WTC11 (cell line): ENCODE measurements at places on chromosomes 5 and 9. TPM values are rescaled to one million over a fixed set of nuclear protein-coding genes. Genes with fewer than 3 reads are reported as not detected.
A peak's percentile ranks its signal among the peaks of the same experiment; 100 is the strongest.

DNA sequence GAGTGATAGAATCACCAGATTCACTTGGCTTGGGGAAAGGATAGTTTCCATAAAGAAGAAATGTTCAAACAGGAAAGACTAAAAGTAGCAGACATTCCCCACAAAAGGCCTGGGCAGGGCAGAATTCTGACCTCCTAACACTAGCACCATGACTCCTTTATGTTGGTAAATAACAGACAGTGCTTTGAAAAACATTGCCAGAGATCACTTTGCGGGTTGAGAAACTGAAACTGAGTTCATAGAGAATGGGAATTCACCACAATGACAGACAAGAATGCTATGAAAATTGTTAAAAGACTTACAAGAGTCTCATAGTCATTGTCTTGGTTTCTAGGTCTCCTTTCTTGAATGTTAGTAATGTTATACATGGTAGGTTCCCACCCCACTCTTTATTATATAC is 172.5 kb upstream of the GLRA1 start:
- H3K27ac ChIP-seq: no peak overlapping the region
- H3K36me3 ChIP-seq: no peaks in the 10 kb centered on the region
- H3K4me3 ChIP-seq: no peak overlapping the region
- no peak for DNase-seq

- no peaks in the 10 kb centered on the region for H3K27me3 ChIP-seq
- H3K4me1 ChIP-seq: peaks cover 28% of the 10 kb centered on the region
- DNase-seq: no peak
- no peaks in the 10 kb centered on the region for H3K36me3 ChIP-seq
- no peak overlapping the region for H3K4me3 ChIP-seq
- no peak overlapping the region for H3K27ac ChIP-seq
Measured at GRCh38 chr5:10581867-10582511, 18.1 kb downstream of the ANKRD33B start.

DNA sequence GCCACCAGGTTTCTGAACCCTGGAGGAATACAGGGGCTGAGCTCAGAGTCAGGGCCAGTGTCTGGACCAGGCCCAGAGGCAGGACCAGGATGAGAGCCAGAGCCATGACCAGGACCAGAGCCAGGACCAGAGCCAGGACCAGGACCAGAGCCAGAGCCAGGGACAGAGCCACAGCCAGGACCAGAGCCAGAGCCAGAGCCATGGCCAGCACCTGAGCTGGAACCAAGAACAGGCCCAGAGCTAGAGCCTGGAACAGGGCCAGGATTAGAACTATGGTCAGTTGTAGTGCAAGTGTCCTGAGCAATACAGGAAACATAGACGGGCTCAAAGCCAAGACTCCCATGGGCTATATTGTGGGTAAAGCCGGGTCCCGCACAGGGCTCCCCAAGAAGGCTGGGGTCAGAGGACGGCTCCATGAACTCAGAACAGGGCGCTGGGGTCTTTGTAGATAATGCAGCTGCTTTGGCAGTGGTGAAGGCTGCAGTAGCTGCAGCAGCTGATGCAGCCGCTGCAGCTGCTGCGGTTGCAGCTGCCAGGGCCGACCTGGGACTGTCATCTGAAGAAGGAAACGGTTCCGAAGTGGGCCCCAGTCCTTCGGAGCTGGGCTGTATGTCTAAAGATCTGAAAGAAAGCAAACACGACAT is 559 bp downstream of the SPAG8 start:
- no peak overlapping the region for H3K27ac ChIP-seq
- peaks cover 27% of the 10 kb centered on the region for H3K4me1 ChIP-seq
- DNase-seq: no peak
- H3K4me3 ChIP-seq: peak overlapping the region; percentile 74

DNA sequence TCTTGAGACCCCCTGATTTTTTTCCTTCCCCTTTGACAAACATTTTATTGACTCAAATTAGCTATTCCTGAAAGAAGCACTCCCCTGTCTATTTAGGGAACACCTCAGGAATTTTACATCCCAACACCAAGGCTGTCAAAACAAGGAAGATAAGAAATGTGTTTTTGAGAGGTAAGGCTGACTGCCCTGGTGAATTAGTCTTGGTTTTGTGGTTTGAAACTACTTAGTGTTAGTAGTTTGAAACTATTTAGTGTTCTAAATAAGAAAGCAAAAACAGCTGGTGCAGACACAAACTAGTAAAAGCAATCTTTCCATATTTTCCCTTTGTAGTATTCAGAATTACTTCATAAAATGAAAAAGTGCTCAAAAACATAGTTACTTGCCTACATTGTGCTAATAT is 120.7 kb downstream of the PCSK1 start:
- H3K4me3 ChIP-seq: no peak overlapping the region
- H3K36me3 ChIP-seq: peaks cover 6% of the 10 kb centered on the region
- no peaks in the 10 kb centered on the region for H3K27me3 ChIP-seq

GRCh38 chr5:66558560-66558959 is 37.6 kb upstream of the MAST4 start:
- H3K27me3 ChIP-seq: no peaks in the 10 kb centered on the region; the same call in 1 of the 2 replicates
- peaks cover 4% of the 10 kb centered on the region for H3K4me1 ChIP-seq
- H3K36me3 ChIP-seq: peaks cover 14% of the 10 kb centered on the region
- no peak overlapping the region for H3K4me3 ChIP-seq
- DNase-seq: no peak
- H3K27ac ChIP-seq: no peak overlapping the region

DNA sequence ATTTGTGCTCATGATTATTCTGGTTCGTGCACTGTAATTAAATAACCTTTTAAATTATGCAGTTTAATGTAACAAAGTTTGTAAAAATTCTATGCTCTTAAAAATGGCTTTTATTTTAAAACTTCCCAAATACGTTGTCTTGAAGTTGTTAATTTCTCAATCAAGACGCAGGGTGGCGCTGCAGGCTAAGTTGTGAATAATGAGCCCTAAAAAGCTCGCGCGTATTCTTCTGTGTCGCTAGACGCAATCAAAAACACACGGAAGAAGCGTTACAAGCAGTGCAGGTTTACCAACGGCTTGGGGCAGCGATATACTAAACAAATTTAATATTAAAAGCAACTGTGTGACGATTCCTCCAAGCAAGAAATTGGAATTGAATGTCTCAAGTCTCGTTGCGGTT is at the start of gene PCDHB4:
TSS of gene PCDHB4 (plus strand) at position 256 of the 400 bp plus-strand sequence. CDS start 181 bp downstream, outside the sequence.
- no peaks in the 10 kb centered on the region for H3K4me1 ChIP-seq
- H3K4me3 ChIP-seq: peak within 1 kb of the TSS; percentile 51
- peak; percentile 69 for DNase-seq
- no peaks in the 10 kb centered on the region for H3K27me3 ChIP-seq
- H3K27ac ChIP-seq: no peak within 1 kb of the TSS
- peaks cover 14% of the 10 kb centered on the region for H3K36me3 ChIP-seq

- H3K4me3 ChIP-seq: no peak overlapping the region
- no peaks in the 10 kb centered on the region for H3K27me3 ChIP-seq
- H3K4me1 ChIP-seq: peaks cover 6% of the 10 kb centered on the region
- DNase-seq: no peak
Measured at GRCh38 chr9:2214707-2215106, 199.6 kb downstream of the SMARCA2 start.

- no peak for DNase-seq
- peaks cover 11% of the 10 kb centered on the region; the same call in 1 of the 2 replicates for H3K4me1 ChIP-seq
- H3K27me3 ChIP-seq: no peaks in the 10 kb centered on the region
- H3K36me3 ChIP-seq: peaks cover 5% of the 10 kb centered on the region
- H3K27ac ChIP-seq: no peak overlapping the region
- no peak overlapping the region for H3K4me3 ChIP-seq
Measured at GRCh38 chr5:10726913-10727517, 34.0 kb downstream of the DAP start.

- H3K4me3 ChIP-seq: no peak overlapping the region
- no peak overlapping the region for H3K27ac ChIP-seq
- DNase-seq: no peak
Measured at GRCh38 chr9:4667681-4668080, 1.4 kb upstream of the SPATA6L start.

DNA sequence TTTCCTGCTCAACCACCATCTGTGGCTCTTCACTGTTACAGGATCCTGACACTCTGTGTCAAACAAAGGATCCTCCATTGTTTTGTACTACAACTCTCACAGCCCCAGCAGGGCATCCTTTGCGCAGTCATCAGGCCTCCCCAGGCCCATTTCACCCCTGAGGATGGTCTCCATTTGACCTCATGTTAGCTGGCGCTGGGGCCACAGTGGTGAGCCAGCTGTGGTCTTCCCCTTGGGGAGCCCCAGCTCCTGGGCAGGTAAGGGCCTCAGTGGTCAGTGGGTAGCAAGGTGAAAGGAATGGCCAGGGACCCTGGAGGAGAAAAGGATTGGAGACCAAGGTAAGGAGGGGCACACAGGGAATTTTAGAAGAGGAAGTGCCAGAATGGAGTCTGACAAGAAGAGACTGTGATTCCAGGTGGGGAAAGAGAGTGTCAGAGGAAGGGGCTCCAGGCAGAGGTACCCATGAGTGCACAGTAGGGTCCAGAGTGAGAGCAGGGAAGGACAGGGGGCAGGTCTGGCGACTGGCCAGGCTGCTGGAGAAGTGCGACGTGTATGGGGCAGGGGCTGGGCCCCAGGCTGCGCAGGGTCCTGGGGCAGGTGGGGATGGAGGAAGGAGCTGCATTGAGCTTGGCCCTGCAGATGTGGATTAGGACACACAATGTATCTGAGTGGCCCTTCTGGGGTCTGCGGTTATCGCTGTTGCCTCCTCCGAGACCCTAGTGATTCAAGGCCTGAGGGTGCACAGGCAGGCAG is 109.9 kb downstream of the PHF2 start:
- peaks cover 28% of the 10 kb centered on the region for H3K36me3 ChIP-seq
- no peak for DNase-seq
- H3K4me1 ChIP-seq: peaks cover 3% of the 10 kb centered on the region
- no peaks in the 10 kb centered on the region; the same call in 1 of the 2 replicates for H3K27me3 ChIP-seq

GRCh38 chr5:16992444-16992843 is 56.4 kb upstream of the MYO10 start:
- H3K4me3 ChIP-seq: no peak overlapping the region
- DNase-seq: no peak
- H3K36me3 ChIP-seq: no peaks in the 10 kb centered on the region
- peaks cover 12% of the 10 kb centered on the region for H3K4me1 ChIP-seq
- H3K27me3 ChIP-seq: peaks cover 22% of the 10 kb centered on the region
- H3K27ac ChIP-seq: no peak overlapping the region

DNA sequence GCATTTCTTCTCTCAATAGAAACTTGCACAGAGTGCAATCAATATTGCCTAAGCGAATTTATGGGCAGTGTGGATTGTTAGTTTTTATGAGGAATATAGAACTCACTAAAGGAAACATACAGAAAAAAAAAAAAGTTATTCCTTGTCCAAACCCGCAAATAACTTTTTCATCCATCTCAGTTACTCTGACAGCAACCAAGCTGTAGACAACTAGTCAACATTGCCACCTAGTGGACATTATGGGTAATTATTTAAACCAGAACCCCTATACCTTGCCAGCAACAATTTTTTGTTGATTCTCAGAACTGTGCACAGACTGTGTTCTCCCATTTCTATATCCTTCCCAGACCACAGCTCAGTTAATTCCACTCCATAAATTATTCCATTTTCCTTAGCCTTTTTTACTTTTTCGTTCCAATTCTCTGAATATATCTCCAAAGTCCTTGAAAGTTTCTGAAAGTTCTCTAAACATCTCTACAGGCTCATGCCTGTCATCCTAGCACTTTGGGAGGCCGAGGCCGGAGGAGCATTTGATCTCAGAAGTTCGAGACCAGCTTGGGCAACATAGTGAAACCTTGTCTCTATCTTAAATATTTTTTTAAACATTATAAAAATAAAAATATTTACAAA is 2.6 kb upstream of the AFAP1L1 start:
- H3K36me3 ChIP-seq: no peaks in the 10 kb centered on the region
- H3K27me3 ChIP-seq: peaks cover 51% of the 10 kb centered on the region
- no peak overlapping the region for H3K27ac ChIP-seq
- no peak overlapping the region for H3K4me3 ChIP-seq

- peaks cover 20% of the 10 kb centered on the region for H3K4me1 ChIP-seq
- peaks cover 3% of the 10 kb centered on the region for H3K27me3 ChIP-seq
- DNase-seq: no peak
- no peak overlapping the region for H3K4me3 ChIP-seq
- H3K27ac ChIP-seq: no peak overlapping the region
Measured at GRCh38 chr5:149348518-149348917, 3.2 kb downstream of the GRPEL2 start.

NMUR2 gene
- 0.16 TPM in 1 of 3 replicates, not detected in the others for total RNA-seq

CEL gene
- total RNA-seq: 6.6 to 10.4 TPM (median 8.1 TPM) in 3 replicates

SLC6A18 gene
- not detected in 3 replicates for total RNA-seq

CCNJL gene
- total RNA-seq: 27.9 to 31.3 TPM (median 28.6 TPM) in 3 replicates

LCN10 gene
- total RNA-seq: 2.4 to 3.7 TPM (median 3.3 TPM) in 3 replicates

GADD45G gene
- total RNA-seq: 10.6 to 13.9 TPM (median 13.5 TPM) in 3 replicates

LCN9 gene
- total RNA-seq: 1.4 to 2.6 TPM (median 1.7 TPM) in 3 replicates

ADAMTS12 gene
- total RNA-seq: 10.2 to 13.5 TPM (median 11.5 TPM) in 3 replicates
